LHCN-M2 (cell line): ENCODE measurements at places on chromosomes 6 and 20. TPM values are rescaled to one million over a fixed set of nuclear protein-coding genes. Genes with fewer than 3 reads are reported as not detected.

The DEF6 gene
- 0.06 and 0.13 TPM in 2 replicates for total RNA-seq

The SLC2A10 gene
- 21.0 and 31.0 TPM in 2 replicates for total RNA-seq

The ENPP4 gene
- total RNA-seq: 1.8 and 1.9 TPM in 2 replicates

The SLC22A2 gene
- not detected in 2 replicates for total RNA-seq

The NMBR gene
- total RNA-seq: not detected in 2 replicates

The ADGRF1 gene
- total RNA-seq: not detected in 2 replicates

The MYCT1 gene
- 0.19 TPM in 1 of 2 replicates, not detected in the other for total RNA-seq

The HLA-DOA gene
- 0.06 and 0.23 TPM in 2 replicates for total RNA-seq

The PGC gene
- total RNA-seq: not detected in 2 replicates

The TUBE1 gene
- total RNA-seq: 11.2 and 13.3 TPM in 2 replicates

The COL19A1 gene
- 0.26 and 0.40 TPM in 2 replicates for total RNA-seq
